NCI-H526 (cell line): ENCODE measurements at places on chromosomes 2 and 18.
A peak's percentile ranks its signal among the peaks of the same experiment; 100 is the strongest.

- DNase-seq, result no peak
Measured at GRCh38 chr2:178225006-178225805, 30.9 kb downstream of the OSBPL6 start.

DNA sequence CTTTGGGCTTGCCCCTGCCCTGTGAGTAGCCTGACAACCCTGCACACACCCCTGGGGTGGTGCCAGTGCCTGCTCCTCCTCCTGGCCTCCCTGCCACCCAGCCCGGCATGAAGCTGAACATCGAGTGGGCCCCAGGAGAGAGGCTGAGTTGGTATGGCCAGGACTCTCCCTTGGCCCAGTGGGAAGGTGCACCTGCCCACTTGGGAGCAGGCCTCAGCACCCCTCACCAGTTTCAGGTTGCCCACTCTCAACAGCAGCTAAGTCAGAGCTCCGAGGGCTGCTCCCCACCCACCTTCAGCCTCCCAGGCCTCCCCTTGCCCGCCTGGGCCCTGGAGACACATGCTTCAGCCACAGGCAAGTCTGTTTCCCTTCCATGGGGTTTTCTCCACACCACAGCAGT is 203.1 kb downstream of the KLHL29 start:
- no peak for DNase-seq

DNA sequence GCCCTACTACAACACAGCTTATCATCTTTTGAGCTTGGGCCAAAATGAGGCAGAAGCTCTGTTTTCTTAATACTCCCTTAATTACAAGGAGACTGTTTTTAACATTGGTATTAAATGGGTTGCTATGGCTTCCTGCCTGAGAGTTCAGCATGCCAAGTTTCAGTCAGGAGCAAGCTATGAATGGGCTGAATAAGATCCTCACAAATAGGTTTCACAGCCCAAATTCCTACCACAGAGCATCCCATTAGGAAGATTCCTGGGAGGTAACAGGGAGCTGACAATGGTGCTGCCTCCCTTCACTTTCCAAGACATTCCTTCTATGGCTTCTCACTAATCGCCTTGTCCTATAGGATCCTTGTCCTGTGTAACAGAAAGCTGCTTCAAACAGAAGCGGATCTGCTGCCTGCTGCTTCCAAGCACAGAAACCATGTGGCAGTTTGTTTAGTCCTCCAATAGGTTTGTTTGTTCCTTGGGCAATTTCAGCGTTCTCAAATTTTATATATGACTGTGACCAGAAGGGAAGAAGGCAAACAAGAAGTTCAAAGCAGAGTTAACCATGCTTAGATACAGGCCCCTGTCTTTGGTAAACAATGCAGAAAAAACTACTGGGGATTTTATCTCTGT is 70.9 kb downstream of the NCKAP5 start:
- DNase-seq, result no peak

DNA sequence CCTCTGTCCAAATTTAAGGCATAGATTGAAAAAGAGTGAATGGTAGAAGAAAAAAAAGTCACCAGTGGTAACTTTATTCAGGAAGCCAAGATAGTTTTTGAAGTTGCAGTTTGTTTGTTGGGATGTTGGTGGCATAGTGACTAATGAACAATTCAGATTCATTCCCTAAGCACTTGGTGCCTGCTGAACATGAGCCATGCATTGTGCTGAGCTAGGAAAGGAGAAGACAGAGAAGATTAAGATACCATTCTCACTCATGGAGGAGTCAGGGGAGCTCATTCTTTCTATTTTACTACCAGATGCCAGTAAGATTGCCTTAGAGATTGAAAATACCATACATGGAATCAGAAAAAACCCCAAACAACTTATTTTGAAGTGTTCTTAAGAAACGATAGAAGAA is 25.1 kb downstream of the MEIS1 start:
- DNase-seq, result no peak

DNA sequence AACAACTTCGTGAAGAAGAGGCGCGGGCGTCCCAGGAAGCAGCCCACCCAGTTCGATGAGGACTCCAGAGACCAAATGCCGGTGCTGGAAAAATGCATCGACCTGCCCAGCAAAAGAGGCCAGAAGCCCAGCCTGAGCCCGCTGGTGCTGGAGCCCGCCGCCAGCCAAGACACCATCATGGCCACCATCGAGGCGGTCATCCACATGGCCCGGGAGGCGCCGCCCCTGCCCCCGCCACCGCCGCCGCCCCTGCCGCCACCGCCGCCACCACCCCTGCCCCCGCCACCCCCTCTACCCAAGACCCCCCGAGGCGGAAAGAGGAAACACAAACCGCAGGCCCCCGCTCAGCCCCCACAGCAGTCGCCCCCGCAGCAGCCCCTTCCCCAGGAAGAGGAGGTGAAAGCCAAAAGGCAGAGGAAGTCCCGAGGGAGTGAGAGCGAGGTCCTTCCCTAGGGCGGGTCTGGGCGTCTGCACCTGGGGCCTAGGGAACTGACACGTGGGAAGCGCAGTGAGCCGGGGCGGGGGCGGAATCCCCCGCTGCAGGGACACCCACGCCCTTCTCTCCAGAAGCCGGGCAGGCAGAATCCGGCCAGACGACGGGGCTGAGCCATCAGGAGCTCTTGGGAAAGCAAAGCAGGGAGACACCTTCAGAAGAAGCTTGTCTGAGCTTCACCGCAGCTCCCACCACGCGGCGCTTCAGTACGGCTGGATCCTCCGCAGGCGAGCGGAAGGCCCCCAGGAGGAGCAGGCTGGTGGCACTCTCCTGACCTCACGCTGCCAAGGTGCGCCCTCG is 382.8 kb downstream of the SETBP1 start:
- DNase-seq, result no peak

- DNase-seq, result no peak
Measured at GRCh38 chr2:109129356-109129920, 433 bp downstream of the SH3RF3 start.

- DNase-seq, result peak; percentile 24
Measured at GRCh38 chr18:34494359-34494696, 215.8 kb upstream of the DTNA start.

DNA sequence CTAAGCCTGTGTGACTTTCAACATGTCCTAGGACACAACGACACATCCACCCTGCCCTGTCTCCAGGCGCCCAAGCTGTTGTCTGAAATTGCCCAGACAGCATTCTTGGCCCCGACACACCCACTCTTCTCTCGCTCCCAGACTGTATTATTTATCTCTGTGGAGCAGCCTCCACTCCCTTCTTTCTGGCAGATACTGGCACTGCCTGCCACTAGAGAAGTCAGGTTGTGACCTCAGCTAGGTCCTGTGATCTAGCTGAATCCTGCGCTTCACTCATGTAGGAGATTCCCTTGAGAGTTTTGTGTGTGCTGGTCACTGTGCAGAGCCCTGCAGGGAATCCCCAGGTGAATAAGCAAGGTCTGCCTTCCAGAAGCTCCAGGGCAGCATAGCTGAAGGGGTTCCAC is 77.1 kb upstream of the TNP1 start:
- DNase-seq, result no peak

GRCh38 chr2:161480123-161480522 is 64.0 kb downstream of the TBR1 start:
- no peak for DNase-seq

GRCh38 chr2:231397011-231397927 is 1.8 kb downstream of the B3GNT7 start:
- no peak for DNase-seq

- no peak for DNase-seq
Measured at GRCh38 chr2:140436936-140437335, 1656.7 kb upstream of the NXPH2 start.

DNA sequence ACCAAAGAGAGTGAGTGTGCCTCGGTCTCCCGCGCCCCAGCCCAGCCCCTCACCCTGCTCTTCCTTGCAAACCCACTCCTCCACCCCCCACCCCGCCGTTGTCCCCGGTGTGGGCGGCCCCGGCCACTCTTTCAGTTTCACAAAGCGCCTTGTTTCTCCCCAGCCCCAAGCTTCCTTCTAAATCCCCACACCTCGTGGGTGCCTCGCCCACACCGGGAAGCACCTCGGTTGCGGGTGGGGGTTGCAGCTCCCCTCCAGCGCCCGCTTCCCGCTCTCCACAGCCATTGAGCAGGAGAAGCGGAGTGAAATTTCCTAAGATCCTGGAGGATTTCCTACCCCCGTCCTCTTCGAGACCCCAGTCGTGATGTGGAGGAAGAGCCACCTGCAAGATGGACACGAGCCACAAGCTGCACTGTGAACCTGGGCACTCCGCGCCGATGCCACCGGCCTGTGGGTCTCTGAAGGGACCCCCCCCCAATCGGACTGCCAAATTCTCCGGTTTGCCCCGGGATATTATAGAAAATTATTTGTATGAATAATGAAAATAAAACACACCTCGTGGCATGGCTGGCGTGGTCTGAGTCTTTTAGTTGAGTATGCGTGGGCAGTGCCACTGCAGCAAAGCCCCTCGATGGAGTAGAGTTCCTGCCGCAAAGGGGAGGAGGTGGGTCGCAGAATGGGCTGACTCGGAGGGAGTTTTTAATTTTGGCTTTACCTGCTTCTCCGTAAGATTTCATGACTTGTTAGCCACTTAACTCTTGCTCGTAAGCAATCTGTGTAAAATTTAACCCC is 848 bp downstream of the TMSB10 start:
- DNase-seq, result no peak

DNA sequence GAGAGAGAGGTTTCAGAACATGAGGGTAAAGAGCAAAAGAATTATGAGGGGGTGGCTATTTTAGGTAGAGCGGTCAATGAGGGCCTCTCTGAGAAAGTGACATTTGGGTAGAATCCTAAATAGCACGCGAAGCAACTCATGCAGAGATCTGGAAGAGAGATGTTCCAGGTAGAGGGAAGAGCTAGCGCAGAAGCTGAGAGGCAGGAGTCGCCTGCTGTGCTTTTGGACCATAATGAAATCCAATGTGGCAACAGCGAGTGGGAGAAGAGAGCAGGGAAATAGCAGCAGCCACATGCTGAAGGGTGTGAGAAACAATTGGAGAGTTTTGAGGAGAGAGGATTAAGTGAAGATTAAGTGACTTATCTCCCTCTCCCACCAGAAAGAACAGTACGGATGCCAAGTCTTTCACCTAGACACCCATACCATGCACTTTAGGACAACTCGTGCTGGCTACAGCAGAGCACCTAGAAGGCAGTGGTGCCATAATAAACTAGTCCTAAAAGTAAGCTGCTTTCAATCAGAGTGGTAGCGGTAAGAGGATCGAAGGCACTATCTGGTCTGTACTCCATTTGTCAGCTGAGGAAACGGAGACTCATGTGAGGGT is 129.7 kb downstream of the LRP2 start:
- DNase-seq, result no peak

DNA sequence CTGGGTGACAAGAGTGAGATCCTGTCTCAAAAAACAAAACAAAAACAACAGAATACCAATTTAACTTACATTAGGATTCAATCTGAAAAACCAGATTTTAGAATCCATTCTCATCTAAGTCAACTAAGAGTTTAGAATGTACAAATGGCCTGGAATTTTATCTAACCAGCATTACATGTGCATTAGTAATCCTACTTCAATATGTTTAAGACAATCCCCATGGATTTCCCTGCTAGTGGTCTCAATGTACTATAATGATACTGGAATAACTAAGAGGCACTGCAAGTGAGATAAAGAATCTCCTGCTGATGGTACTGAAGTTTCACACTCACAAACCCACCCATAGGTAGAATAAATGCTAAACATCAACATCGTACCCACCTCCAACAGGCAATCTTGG is 53.9 kb upstream of the DNER start:
- no peak for DNase-seq

GRCh38 chr18:55477499-55477859 is 110.5 kb downstream of the TCF4 start:
- DNase-seq, result no peak

DNA sequence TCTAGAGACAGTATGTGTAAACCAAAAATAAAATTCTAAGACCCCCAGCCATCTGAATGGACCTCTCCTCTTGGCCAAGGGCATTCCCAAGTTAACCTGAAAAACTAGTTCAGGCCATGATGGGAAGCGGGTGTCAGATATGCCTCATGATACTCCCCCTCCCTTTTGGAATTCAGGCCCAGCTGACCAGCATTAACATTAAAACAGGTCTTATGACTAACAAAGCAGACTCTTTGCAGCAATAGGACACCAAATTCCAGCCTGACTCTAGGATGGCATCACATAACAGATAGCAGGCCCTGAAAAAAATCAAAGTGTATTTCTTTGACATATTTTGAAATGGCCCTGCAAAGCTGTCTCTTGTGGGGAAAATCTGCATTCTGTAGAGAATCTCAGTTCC is 73.3 kb upstream of the L3MBTL4 start:
- peak; percentile 23 for DNase-seq

DNA sequence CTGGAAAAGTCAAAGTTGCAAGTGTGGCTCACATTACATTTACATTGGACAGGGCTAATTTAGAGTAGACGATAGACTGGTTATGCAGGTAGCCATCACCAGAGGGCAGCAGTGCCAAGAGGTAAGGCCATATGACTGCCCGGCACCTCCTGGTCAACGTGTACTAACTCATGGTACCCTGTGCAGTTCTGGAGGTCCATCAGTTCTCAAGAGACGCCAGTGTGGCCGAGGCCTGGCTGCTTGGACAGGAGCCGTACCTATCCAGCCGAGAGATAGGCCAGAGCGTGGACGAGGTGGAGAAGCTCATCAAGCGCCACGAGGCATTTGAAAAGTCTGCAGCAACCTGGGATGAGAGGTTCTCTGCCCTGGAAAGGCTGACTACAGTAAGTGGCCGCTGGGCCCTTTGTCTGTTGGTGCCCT is 65.8 kb upstream of the EML6 start:
- peak; percentile 59 for DNase-seq

- DNase-seq, result no peak
Measured at GRCh38 chr2:70473101-70473722, 80.4 kb downstream of the TGFA start.

DNA sequence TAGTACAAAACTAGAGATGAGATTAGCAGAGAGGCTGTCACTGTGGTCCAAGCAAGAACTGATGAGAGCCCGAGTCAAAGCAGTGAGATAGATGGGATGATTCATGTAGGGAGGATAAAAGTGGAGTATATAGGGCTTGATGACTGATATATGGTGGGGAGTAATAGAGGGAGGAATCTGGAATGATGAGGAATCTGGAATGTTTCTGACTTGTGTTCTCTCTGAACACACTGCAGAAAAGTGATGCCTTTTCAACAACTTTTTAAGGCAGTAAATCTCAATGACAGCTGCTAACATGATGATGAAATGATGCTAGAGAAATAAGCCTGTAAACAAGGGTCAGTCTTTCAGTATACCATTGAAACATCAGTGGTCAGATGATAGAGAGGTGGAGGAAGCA is 143.5 kb upstream of the SP5 start:
- DNase-seq, result no peak

DNA sequence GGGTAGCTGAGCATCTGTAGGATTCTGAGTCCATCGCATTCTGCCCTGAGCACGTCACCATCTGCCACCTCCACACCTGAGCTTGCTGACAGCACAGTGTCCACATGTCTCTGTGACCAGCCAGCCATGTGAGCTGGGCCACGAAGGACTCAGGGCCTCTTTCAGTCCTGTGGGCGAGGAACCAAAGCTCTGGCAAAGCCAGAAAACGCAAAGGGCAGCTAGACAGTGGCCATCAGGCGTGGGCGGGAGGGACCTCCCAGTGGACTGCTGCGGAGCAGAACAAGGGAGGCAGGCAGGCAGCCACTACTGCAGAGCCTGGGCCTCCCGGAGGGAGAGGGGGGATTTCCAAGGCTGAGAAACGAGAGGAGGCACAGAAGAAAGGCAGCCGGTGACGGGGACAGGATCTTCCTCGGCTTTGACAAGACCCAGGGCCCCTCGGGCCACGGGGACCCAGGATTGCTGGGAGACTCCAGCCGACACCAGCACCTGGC is 274.6 kb upstream of the SALL3 start:
- DNase-seq, result no peak
